ENCODE measurements at places on chromosomes 16 and 17.

DNA sequence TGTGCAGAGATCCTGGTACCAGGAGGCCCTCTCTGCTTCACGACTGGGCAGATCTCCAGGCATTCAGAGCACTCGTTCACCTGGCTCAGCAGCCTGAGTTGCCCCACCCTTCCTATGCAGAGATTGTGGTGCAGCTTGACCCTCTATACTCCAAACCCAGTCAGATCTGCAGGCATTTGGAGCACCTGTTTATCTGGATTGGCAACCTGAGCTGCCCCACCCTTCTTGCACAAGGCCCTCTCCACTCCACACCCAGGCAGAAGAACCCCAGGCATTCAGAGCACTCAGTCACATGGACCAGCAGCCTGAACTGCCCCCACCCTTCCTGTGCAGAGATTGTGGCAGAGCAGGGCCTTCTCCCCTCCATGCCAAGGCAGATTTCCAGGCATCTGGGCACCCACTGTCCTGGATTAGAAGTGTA is 88.4 kb upstream of the CDH5 start:
- DNase-seq = no peak

GRCh38 chr17:610276-610675 is 104.4 kb downstream of the VPS53 start:
- no peak for DNase-seq

- no peak for DNase-seq
Measured at GRCh38 chr17:9009737-9010136, 11.6 kb upstream of the NTN1 start.

DNA sequence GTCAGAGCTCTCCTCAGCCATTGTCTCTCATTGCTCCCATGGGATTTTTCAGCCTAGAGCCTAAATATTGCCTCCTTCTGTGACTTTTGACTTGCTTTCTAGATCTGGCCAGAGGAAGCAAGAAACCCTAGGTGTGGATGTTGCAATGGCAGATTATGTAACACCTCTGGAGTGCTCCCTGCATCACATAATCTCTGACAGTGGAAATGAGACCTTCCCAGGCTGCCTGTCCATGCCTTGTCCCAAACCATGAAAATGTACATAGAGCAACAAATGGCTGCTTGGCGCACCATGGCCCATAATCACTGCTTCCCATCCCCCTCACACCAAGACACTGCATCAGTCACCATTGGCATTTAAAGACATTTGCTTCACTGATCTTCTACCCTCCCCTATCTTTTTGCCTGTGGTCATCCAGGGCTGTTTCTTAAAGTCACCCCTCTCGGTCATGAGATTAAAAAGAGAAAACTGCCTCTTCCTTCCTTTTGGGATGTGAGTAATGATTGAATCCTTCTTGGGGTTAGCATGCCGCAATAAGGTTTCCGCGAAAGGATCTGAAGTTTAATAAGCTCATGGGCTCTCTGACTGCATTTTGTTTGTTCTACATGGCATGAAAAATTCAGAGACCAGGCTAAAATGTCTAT is 34.2 kb upstream of the CCL2 start:
- DNase-seq = no peak

DNA sequence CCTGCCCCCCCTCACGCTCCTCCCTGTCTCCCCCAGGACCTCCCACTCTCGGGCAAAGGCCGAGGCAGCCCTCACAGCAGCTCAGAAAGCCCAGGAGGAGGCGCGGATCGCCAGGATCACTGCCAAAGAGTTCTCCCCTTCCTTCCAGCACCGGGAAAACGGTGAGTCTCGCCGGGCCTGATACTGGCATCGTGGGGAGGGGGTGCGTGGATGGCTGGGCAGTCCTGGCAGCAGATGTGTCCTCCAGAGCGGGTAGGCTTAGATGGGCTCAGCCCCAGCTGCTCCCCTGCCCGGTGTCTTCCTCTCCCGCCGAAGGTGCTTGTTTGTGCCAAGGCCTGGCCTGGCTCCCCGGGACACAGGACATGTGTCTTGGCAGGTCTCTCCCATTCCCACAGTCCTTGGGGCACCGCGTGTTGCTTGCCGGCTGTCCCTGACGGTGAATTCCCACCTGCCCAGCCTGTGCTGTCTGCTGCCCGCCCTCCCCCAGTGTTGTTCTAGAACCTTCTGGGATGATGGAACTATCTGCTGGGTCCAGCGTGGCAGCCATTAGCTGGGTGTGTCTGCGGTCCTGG is 81.6 kb downstream of the KLHDC4 start:
- DNase-seq = no peak

- no peak for DNase-seq
Measured at GRCh38 chr16:29848420-29849297, 14.4 kb downstream of the CDIPT start.

DNA sequence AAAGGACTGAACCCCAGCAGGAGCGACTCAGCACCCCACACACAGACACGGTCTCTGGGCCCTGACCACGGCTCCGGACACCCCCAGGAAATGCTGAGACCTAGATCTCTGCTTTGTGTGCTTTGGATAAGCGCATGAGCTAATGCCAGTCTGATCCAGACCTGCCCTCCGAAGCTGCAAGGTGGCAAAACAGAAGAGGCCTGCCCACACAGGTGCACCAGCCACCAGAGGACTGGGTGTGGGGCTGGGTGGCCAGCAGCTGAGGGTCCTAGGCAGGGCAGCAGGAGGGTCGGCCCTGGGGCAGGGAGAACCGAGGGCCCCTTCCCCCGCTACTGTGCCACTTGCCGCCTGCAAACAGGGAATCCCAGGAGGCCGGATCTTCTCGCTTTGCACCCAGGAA is 30.7 kb upstream of the EIF1 start:
- no peak for DNase-seq

DNA sequence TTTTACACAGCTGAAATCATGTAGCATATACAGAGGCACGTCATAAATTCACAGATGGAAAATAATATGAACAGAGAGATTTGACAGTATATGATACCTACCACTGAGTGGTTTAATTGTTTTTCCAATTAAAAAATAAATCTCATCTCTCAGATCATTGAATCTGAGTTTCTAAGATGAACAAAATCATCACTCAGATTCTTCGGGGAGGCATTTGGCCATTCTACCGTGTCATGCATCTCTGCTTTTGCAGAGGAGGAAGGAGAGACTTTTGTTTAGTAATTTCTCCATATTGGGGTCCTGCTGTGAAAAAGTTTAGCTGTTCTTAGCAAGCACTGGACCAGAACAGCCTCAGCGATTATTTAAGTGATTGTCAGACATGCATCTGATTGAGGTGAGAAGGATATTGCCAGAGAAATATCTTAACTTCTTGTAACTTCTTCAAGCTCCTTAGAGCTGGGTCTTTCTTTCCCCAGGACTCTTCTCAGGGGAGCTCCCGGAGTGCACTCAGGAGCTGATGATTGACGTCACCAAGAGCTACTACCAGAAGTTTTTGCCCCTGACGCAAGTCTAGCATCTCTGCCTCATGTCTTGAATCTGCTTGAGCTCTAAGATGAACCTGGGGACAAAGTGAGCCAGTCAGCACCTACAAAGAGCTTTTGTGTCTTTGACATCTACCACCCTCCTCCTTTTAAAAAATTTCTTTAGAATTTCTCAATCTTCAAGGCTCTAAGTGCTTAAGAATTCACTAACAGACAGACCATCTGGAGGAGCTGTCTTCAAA is 11.9 kb upstream of the PLK1 start:
- no peak for DNase-seq
